Smooth muscle cell of the brain vasculature (primary cell): ENCODE measurements at places on chromosomes 12 and 14.

DNA sequence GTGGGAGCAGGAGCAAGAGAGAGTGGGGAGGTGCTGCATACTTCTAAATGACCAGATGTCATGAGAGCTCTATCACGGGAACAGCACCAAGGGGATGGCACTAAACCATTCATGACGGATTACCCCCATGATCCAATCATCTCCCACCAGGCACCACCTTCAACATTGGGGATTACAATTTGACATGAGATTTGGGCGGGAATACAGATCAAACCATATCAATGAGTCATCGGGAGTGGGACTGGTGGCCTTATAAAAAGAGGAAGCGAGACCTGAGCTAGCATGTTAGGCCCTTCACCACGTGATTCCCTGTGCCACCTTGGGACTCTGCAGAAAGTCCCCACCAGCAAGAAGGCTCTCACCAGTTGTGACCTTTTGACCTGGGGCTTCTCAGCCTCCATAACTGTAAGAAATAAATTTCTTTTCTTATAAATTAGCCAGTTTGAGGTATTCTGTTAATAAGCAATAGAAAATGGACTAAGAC, 28.7 kb downstream of the COX8C start:
- DNase-seq: no peak

GRCh38 chr14:29016050-29016900, 249.7 kb downstream of the FOXG1 start:
- DNase-seq: peak; percentile 7

DNA sequence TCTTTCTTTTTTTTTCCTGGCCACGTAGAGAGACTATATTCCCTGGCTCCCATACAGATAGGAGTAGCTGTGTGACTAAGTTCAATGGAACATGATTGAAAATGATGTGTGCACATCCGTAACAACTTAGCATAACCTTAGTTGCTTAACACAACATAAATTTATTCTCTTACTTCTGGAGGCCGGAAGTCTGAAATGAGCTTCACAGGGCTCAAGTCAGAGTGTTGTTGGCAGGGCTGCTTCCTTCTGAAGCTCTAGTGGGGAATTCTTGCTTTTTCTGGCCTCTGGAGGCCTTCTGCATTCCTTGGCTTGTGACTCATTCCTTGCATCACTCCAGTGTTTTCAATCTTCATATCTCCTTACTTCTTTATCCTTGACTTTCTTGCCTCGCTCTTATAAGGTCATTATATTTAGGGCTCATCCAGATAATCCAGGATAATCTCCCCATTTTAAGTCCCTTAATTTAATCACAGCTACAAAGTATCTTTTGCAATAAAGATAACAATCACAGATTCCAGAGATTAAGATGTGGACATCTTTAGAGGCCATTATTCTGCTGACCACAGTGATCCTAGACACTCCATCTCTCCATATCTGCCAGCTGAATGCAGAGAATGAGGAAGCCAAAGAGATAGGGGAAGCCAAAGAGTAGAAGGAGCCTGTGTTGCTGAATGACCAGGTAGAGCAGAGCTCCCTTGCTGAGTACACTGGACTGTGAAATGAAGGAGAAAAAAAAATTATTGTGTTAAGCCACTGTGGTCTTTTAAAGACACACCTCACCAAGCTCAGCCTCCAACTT, 21.0 kb upstream of the SNX6 start:
- peak; percentile 86 for DNase-seq

DNA sequence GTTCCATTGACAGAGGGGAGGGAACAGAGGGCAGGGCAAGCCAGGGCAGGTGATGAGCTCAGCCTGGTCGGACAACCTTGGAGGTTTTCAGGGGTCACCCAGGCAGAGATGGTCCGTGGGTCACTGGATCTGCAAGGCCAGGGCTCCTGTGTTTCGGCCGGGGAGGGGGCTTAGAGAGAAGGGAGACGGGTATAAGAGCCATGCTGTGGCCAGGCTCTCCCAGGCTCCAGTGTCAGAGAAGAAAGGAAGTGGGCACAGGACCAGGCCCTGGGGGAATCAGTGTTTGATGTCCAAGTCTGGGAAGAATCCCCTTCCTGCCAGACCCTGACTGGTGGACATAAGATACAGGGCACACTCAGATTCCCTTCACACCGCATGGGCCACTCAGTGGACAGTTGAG, 36.9 kb downstream of the DIO3 start:
- no peak for DNase-seq

DNA sequence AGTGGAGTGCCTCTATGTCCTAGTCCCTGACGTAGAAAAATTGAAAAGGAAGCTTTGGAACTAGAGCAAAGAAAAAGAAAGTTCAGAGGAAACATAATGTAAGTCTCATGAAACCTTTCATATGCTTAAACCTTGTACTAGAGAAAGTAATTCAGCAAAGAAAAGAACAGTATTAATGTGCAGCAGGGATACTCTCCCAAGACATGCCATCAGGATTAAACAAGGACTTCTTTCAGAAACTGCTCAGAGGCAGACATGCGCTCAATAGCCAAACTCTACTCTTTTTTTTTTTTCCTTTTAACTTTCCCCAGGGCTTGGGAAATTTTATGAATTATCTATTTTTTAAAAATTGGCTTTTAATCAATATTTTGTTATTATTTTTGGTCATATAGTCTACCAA, 7.1 kb upstream of the ASB8 start:
- DNase-seq: no peak

DNA sequence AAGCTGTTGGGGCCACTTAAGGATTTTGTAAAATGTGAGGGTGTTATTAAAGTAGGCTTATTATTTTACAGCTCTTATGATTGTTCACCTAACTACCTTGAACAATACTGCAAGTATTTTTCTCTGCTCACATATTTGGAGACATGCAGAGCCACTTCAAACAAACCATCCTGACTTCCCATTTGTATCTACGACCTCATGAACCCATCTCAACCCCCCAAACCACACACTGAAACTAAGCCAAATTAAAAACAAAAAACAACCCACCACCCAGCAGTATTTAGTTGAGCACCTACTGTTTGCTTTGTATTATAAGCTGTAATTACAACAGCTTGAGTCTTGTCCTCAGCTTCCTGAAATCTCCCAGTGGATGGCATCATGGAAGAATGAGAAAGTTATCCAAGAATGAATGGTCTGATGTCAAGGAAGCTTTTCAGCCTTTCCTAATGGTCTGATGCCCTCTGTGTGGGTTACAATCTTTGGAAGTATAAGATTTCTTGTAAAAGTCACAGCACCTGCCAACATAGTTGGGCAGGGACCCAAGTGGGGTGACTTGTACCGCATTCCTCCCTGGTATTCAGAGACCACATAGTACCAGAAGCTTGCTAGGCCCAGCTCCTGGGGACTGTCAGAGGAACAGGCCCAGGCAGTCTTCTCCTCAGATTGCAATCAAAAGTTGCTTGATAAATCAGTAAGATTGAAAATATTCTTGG, 416.6 kb downstream of the ZFP36L1 start:
- no peak for DNase-seq

GRCh38 chr14:103139132-103140025, 16.1 kb downstream of the TNFAIP2 start:
- no peak for DNase-seq

DNA sequence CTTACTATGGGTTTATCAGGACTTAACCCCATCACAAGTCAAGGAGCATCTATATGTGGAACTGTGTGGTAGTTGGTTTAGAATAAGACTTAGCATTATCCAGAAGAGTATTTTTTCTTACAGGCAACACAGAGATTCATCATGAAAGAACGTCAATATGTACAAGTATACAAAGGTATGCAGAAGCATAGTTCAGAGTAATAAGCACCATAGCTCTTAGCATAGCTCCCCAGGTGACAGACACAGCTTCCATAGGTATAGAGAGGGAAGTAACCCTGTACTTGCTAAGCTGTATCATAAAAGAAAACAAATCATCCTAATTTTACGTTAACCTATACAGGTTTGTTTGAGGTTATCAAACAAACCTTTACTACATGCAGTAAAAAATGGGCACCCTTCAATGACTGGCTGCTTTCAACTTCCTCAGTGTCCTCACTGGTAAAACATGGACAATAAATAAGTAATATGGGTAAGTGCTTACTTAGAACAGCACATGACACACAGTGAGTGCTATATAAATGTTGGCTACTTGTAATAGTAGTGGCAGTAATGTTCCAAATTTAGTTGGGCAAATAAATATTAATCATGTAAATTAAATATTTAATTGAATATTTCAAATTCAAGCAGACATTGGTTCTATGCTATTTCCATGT, 50.9 kb downstream of the PTPN21 start:
- no peak for DNase-seq

GRCh38 chr12:12819752-12820311, 6.7 kb downstream of the DDX47 start:
- DNase-seq: no peak

DNA sequence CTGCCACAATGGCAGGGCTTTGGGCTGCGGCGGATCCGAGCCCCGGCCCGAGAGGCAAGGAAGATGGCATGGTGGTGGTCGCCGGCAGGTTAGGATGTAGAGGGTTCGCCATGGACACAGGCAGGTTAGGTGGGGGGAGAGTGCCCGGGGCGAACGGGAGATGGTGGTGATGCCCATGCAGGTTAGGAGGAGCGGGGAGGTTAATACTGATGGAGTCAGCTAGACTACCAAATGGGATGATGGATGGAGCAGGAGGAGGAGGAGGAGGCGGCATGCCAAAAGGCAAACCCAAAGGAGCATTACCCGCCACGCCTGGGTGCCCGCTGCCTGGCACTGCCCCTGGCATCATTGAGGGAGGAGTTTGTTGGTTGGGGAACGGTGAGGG, 6.2 kb downstream of the MYL6 start:
- DNase-seq: no peak

DNA sequence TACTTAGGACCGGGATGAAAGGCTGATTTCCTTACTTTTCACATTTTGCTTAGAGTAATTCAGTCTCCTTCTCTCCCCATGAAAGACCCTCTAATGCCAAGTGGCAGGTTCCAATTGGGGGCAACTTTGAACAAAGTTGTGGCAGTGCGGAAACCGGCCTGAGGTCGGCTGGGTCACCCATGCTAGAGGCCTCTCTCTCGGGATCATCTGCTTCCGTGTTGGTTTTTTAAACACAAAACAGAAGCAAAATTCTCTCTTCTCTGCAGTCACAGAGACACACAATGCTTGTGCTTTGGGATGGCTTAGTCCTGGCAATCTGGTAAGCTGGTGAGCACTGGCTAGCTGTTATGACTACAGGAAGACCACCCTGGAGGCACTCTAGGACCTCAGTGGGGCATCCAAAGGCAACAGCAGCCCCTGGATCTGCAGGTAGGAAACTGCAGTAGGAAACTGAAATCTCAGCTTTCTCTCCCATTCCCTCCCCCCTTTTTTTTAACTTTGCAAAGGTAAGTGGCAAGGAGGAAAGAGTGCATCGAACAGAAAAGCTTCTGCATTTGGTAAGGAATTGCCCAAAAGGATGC, 102.1 kb downstream of the BCL11B start:
- DNase-seq: no peak

GRCh38 chr12:96006727-96007126, 10.6 kb upstream of the HAL start:
- DNase-seq: no peak

DNA sequence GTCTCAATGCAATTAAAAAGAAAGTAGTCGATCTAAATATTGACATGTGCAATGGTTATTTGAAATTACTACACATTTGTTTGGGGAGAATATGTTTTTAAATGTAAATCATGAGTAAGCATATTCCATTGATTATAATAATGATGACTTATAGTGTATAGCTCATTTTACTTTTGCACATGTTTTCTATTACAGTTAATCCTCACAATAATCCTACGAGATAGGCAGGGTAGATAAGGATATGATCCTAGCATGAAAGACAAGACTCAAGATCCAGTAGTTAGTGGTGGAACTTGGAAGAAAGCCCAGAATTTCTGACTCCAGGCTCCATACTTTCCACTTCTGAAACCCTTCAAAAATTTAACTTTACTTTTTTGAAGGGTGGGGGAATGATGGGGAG, 94.0 kb downstream of the NAV3 start:
- no peak for DNase-seq

DNA sequence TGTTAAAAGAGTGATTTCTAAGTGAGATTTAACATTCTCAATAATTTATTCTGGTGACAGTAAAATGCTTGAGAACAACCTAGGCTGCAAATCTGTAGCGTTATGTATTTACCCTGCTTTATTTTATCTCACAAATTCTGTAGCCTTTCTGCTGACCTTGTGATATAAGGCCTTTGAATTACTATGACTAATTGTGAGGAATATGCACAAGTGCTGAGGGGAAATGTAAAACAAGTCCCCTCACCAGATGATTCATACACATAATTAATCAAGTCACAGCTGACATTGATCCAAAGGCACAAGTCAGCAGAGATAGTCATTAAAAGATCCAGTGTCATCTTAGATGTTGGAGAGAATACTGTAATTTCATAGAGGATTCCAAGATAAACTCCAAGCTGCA, 992.7 kb upstream of the USP15 start:
- no peak for DNase-seq

GRCh38 chr12:124736115-124737039, 127.3 kb downstream of the SCARB1 start:
- DNase-seq: no peak

GRCh38 chr12:28190321-28191050, at the start of gene CCDC91:
TSS of gene CCDC91 (plus strand) at chr12:28190456. CDS start at chr12:28257216, 66,760 bp downstream.
- DNase-seq: no peak

DNA sequence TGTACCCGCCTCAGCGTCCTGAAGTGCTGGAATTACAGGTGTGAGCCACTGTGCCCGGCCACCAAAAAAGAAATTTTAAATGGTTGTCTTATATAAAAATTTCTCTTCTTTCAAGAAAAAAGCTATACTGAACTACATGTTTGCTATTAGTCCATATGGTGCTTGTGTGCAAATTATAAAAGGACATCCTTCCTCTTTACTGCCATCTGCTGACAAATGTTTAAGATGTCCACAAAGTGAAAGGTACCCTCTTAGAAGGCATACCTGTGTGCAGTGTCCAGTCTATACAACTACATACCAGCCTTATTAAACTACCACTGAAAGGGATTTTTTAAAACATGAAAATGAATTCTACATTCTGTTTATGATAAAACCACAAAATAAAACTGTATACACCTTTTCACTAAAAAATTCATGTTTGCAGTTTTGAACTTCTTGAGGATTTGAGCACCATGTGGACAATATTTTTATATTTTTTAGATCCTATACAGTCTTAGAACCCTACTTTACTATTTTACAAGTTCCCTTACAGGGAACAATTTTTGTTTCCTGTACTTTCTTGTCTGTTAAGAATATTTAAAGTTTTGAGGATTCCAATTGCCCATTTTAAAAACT, 32.8 kb upstream of the TOMM20L start:
- no peak for DNase-seq
